ENCODE measurements at places on chromosomes 1 and 21. TPM values are rescaled to one million over a fixed set of nuclear protein-coding genes. Genes with fewer than 3 reads are reported as not detected.

DNA sequence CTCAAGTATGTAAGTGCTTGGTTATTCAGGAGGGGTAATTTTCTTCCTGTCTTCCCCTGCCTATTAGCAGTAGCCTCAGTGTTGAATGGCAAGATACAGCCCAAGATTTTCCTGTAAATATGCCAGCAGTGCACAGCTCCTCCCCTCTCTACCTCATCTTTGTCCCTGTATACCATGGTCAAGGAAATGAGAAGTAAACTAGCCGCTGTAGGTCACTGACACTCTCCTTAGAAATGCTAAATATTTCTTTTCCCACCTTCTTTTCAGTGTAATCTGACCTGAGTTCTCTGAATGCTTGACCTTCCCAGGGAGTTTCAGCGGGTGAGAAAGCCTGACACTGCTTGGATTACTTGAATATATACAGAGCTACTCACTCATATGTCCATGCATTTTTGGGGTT, 84.1 kb upstream of the ZNF326 start:
- no peaks in the 10 kb centered on the region for H3K36me3 ChIP-seq
- H3K4me3 ChIP-seq, result no peak overlapping the region
- no peak overlapping the region for H3K27ac ChIP-seq

- no peak overlapping the region for H3K27ac ChIP-seq
- H3K4me3 ChIP-seq, result no peak overlapping the region
- no peaks in the 10 kb centered on the region for H3K36me3 ChIP-seq
- H3K27me3 ChIP-seq, result no peaks in the 10 kb centered on the region
- DNase-seq, result no peak
These were observed 1329.6 kb downstream of the KCNT2 start for GRCh38 chr1:195278644-195279043.

DNA sequence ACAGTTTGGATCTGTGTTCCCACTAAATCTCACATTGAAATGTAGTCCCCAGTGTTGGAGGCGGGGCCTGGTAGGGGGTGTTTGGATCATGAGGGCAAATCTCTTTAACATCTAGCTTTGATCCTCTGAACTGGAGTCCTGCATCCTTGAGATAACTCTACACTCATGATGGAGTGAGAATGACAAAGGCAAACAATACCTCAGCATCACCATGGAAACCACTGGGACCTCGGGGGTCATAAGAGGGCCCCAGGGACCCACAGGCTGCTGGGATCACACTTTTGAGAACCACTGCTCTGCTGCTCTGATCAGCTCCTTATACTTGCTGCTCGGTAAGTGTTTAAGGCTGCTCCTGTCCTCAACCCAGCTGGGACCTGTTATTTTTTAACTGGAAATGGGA, 13.4 kb upstream of the OBSCN start:
- peaks cover 15% of the 10 kb centered on the region for H3K4me1 ChIP-seq
- H3K36me3 ChIP-seq, result no peaks in the 10 kb centered on the region
- DNase-seq, result no peak
- no peak overlapping the region for H3K4me3 ChIP-seq
- H3K27me3 ChIP-seq, result no peaks in the 10 kb centered on the region

GRCh38 chr1:93851327-93851712, 27.7 kb downstream of the DNTTIP2 start:
- H3K4me3 ChIP-seq, result no peak overlapping the region
- no peak overlapping the region for H3K27ac ChIP-seq
- H3K36me3 ChIP-seq, result no peaks in the 10 kb centered on the region
- no peak for DNase-seq
- peaks cover 3% of the 10 kb centered on the region for H3K4me1 ChIP-seq

- no peaks in the 10 kb centered on the region for H3K27me3 ChIP-seq
- H3K27ac ChIP-seq, result no peak overlapping the region
- DNase-seq, result no peak
- H3K4me1 ChIP-seq, result no peaks in the 10 kb centered on the region
- H3K4me3 ChIP-seq, result no peak overlapping the region
These were observed 20.8 kb downstream of the ZBTB8B start for GRCh38 chr1:32485554-32486255.

DNA sequence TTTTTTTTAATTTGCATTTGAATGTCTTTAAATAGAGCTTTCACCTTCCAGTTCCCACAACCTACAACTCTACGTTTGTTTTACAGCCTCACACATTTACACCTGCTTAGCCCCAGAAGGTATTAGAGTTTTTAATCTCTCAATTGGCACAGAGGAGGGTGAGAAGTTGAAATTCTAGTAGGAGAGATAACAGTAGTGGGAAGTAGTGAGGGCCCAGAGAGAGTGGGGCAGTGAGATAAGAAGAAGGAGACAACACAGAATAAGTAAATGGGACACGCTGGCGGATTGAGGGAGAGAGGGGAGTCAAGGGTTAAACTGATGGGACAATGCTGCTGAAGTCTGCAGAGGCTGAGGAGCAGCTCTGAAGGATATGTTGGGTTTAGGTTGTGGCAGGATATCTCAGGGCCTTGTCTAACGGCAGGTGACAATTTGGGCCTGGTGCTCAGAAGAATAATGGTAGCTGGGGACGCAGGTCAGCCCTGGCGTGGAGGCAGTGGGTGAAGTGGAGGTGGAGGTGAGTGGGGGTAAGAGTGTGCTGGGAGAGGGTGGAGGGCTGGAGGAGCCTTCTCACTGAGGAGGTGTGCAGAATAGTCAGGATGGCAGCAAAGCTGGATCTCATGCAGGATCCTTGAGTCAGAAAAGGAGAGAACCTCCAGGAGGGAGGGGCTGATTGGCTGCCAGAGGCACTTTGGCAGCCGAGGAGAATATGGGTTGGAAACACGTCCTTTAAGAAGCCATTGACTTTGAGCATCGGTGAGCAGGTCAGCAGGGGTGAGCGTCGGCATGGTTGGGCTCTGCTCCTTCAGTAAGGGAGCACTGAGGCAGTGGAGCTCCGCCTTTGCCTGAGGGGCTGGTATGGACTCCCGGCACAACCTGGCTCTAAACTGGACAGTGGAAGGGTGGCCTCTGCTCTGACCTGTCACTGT, 72.9 kb downstream of the SYT6 start:
- H3K27ac ChIP-seq, result no peak overlapping the region
- no peak for DNase-seq
- no peaks in the 10 kb centered on the region for H3K4me1 ChIP-seq
- H3K4me3 ChIP-seq, result no peak overlapping the region

DNA sequence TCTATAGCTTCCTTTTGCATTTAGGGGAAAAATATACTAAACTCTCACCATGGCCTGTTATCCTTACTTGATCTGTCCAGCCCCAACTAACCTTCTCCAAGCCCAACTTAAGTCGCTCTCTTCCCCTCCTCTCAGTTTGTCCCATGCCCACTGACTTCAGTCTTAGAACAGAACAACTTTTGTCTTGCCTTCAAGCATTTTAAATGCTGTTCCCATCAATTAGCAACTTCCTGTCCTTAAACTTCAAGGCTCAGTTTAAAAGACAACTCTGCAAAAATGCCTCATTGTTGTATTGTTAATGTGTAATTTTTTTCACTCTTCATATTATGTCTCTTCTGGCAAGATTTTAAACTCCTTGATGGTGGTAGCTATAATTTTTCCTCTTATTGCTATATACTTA, 526.9 kb downstream of the NEGR1 start:
- no peaks in the 10 kb centered on the region for H3K36me3 ChIP-seq
- H3K27ac ChIP-seq, result no peak overlapping the region
- no peaks in the 10 kb centered on the region for H3K4me1 ChIP-seq
- H3K4me3 ChIP-seq, result no peak overlapping the region
- H3K27me3 ChIP-seq, result no peaks in the 10 kb centered on the region

DNA sequence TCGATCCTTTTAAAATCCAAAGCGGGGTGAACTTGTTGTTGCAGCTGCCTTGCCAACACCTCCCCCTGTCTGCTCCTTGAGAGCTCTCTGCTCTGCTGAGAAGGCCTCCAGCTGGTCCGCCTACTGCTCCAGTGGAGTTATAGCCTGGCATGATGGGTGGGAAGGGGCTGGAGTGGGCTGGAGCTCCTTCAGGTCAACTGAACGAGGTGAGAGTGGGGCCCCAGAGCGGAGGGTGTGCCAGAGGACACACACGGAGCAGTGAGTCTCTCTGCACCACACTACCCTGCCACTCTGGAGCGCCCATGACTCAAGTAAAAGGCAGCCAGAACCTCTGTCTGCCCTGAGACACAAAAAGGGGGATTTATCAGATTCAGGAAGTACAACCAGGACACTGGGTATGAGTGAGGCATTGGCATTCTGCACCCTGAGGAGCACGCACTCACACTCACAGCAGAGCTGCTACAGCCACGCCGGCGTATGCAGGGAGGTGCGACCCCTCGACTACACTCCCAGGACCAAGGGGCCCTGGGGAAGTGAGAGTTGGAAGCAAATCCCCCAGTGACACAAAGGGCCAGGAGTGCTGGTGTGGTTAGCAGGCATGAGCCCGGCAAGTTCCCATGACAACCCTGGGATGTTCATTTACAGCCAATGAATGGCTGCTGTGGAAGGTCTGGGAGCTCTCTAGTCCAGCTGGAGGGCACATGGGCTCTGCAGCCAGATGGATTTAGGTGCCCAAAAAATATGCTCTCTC, 28.0 kb upstream of the EVA1B start:
- peaks cover 36% of the 10 kb centered on the region for H3K4me1 ChIP-seq
- peak overlapping the region; percentile 77 for H3K27ac ChIP-seq
- no peaks in the 10 kb centered on the region for H3K27me3 ChIP-seq

The DNAH14 gene
- total RNA-seq, result 26.5 TPM

The GJA9 gene
- total RNA-seq, result not detected

The LPAR3 gene
- not detected for total RNA-seq

The AIRE gene
- not detected for total RNA-seq

The SLC1A7 gene
- 0.37 TPM for total RNA-seq

Data from upper lobe of left lung (tissue), 6 donors.